Naive thymus-derived CD8-positive, alpha-beta T cell (primary cell): ENCODE measurements at places on chromosomes 11 and 22.
A peak's percentile ranks its signal among the peaks of the same experiment; 100 is the strongest.

GRCh38 chr11:111521135-111521534, 6.6 kb downstream of the HOATZ start:
- no peak for DNase-seq

GRCh38 chr22:26898946-26899605, 241.7 kb downstream of the MIAT start:
- DNase-seq = no peak

GRCh38 chr22:29877620-29878019, 5.4 kb upstream of the MTMR3 start:
- no peak for DNase-seq

DNA sequence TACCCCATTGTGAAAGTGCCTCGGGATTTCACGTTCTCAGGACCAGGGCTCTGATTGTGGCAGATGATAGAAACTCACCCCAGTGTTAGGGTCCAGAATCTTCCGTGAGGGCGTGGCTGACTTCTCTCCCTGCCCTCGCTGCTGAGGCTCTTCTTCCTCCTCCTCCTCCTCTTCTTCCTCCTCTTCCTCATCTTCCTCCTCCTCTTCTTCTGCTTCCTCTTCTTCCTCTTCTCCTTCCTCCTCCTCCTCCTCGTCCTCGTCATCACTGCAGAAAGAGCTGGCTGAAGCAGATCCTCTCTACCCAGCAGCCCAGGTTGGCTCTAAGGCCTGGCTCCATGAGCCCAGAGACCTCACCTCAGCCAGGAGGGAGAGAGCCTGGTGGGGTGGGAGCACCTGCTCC, 13.5 kb upstream of the CHADL start:
- no peak for DNase-seq

DNA sequence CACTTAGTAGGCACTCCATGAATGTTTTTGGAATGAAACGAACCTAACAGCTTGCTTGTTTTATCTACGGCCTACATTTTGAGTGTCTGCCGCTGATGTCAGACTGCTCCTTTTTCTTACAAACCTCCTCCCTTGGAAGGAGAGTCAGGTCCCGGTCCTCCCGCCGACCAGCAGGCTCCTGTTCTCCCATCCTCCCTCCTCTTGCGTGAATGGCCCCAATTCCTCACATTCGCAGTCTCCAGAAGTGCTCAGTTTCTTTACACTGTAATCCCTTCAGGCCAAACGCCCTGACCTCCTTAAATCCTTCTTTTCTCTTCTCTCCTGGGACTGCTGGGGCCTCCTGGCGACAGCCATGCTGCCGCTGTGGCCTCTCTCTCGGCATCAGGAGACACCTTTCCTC, 82.6 kb upstream of the CSNK2A3 start:
- DNase-seq = no peak

DNA sequence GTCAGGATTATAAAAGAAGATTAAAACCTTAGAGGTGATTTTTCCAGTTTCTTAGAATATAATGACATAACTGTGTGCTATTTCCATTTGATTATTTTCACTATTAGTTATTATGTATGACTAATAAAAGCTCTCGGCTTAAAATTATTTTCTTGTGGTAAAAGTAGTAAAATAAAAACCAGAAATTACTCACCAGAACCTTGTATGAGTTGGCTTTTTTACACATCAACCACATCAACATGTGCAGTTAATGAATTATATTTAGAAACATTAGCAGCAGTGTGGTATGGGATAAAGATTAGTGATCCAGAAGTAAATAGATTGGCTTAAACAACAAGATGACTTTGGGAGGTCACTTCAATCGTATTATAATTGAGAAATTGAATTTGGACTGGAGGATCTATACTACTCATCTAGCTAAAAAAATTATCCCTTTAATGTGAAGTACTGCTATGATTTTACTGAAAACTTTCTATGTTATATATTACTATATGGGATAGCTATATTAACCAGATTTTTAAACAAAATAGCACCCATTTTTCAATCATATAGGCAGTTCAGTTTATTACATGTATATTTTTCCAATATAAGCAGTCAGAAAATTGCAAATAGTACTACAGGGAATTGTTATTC, 2.8 kb upstream of the BCO2 start:
- no peak for DNase-seq

- DNase-seq = peak; percentile 21
Measured at GRCh38 chr22:20324139-20324516, 4.3 kb upstream of the DGCR6L start.

DNA sequence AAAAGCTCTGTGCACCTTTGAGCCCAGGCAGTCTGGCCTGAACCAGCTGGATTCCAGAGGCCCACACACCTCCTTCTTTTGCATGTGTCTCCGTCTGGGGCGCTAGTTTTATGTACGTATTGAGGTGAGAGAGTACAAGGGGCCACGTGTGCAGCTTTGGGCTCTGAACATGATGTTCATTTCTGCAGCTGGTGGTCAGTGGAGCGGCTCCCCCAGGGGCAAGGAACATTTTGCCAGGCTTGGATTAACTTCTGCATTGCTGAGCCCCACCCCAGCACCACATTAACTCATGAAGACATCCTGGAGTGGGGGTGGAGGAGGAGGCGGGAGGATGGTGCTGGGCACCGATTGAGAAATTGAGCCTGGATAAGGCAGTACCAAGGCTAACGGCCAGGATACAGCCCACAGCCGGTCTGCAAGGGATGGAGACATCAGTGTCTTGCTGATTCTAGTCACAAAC, 13.8 kb downstream of the USP2 start:
- DNase-seq = no peak

- no peak for DNase-seq
Measured at GRCh38 chr11:121235057-121235456, 57.5 kb upstream of the SC5D start.

GRCh38 chr22:38415046-38415445, 40.0 kb downstream of the KCNJ4 start:
- DNase-seq = no peak

GRCh38 chr11:76663486-76663810, 7.1 kb downstream of the LRRC32 start:
- peak; percentile 16 for DNase-seq

DNA sequence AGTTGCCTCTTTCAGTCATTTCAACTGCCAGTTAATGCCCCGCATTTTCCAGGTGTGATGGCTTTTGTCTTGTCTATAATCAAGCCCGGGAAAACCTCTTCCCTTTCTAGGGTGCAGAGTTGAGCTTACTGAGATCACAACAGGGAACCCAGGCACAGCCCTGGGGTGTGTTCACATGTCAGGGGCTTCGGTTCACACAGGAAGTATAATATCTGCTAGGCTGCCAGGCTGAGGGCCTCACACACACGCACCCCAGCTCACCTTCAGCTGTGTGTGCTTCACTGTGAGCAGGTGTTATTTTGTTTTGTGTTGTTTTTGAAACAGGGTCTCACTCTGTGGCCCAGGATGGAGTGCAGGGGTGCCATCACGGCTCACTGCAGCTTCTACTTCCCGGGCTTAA, 9.7 kb upstream of the SOX10 start:
- no peak for DNase-seq

DNA sequence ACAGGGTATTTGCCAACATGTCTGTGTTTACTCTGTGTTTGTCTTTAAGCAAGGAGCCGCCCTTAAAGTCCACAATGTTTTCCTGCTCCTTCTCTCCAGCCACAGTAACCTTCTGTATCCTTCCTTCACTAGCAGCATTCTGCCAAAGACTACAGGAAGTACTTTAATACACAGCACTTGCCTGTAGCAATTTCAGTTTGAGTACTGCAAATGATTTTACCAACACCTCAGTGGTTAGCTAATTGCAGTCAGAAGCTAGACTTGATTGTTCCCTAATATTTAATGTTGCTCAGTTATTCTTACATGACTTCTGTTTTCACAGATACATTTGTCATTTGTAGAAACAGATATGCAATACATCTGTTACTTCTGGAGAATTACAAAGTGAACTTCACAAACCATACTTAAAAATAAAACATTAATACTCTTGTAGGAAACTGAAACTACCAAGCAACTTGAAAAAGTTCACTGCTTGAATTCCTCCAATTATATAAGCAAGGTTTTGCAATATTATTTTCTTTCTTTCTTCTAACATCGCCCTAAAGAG, 69.1 kb downstream of the FCHSD2 start:
- no peak for DNase-seq

DNA sequence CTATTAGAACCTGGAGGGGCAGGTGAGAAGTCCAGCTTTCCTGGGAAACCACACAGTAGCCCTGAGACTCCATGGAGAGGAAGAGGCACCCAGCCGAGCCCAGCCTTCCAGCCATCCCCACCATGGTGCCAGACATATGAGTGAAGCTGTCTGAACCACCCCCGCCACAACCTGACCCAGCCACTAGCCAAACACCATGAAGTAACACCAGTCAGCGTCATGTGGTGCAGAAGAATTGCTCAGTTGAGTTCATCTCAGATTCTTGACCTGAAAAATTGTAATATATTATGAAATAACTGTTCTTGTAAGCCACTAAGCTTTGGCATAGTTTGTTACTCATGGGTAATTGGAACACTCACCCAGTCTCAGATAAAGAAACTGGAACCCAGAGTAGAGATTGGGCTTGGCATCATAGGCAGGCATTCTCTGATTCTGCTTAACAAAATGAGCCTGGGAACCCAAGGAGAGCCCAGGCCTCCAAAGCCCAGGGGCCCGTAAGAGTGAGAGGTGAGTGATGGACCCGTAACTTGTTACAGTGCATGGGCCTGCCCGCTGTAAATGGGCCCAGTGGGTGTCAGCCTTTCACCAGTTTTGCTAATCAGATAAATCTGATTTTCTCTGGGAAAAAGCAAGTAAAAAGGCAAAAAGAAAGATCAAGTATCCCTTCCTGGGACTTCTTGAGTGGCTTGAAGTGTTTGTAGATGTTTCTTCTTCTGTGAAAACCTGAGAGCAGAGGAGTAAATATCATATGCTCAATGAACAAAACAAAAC, 305.5 kb downstream of the DDX10 start:
- DNase-seq = no peak

GRCh38 chr11:10777806-10778205, 26.8 kb downstream of the CTR9 start:
- DNase-seq = no peak

DNA sequence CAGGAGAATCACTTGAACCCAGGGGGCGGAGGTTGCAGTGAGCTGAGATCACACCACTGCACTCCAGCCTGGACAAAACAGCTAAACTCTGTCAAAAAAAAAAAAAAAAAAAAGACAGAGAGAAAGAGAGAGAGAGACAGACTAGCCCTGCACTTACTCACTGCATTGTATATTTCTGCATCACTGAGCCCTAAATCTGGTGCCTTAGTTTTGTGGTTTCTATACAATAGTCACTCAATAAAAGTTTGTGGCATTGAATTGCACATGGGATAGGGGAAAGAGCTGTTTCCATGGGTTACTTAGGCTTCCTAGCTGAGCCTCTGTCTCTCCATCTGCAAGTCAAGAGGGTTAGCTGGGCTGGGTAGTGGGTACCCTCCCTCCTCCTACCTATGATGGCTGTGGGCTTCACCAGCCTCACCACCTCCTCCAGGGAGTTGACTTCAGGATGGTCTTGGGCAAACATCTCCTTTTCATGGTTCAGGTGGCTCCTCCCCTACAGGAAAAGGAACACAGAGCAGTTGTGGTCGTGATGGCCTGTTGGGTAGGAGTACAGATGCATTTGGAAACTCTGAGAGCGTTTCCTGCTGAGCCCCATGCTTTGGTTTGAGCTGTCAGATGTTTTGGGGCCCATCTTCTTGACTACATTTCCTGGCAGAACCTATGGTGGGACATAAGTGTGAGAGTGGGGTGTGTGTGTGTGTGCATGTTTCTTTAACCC, 73.2 kb downstream of the CCDC81 start:
- DNase-seq = no peak

DNA sequence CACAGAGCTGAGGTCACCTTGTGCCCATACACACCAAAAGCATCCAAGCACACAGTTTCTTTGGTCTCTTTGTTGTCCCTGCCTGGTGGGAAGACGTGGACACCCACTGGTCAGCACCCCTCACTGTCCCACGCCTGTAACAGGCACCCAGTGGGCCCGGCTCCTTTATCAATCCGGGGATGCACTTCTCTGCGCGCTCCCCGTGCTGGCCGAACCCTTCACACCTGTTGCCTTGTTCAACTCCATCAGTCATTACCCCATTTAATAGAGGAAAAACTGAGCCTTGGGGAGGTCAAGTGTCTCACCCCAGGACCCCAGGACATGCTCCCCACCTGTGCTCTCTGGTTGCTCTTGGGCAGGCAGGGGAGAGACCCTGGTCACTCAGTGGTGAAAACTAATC, 49.7 kb upstream of the FGF3 start:
- no peak for DNase-seq

GRCh38 chr11:32426819-32427615, 8.3 kb downstream of the WT1 start:
- DNase-seq = no peak

DNA sequence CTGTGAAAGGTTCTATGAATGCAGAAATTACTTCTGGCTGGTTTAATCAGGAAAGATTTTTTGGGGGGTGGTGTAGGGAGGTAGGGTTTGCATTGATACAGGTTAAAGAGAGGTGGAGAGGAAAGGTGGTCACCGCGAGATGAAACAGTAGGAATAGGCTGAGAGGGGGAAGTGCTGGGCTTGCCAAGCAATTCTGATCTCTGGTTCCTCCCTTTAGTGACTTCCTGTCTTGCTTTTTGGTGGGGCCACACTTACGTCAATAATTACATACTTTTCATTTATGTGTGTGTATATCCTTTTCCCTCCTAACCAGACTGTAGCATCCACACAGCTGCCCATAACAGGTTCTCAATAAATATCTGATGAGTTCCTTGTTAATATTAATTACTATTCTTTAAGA, 120.0 kb downstream of the CTNND1 start:
- DNase-seq = no peak

- DNase-seq = no peak
Measured at GRCh38 chr11:44138286-44138685, 42.8 kb downstream of the EXT2 start.
